ENCODE measurements at places on chromosomes 5 and 9. TPM values are rescaled to one million over a fixed set of nuclear protein-coding genes. Genes with fewer than 3 reads are reported as not detected.

PCDHGA2 gene
- total RNA-seq: 0.26 TPM

TPPP gene
- total RNA-seq: 1.6 TPM

ZNF454 gene
- total RNA-seq: 0.26 TPM

AK3 gene
- total RNA-seq: 59.5 TPM

SOWAHA gene
- total RNA-seq: not detected

XRCC4 gene
- total RNA-seq: 11.3 TPM

GRM6 gene
- not detected for total RNA-seq

TEK gene
- total RNA-seq: 0.26 TPM

LCN15 gene
- not detected for total RNA-seq

ADAMTS13 gene
- 1.0 TPM for total RNA-seq

PCDHGA3 gene
- total RNA-seq: 0.13 TPM

EXOSC2 gene
- 20.0 TPM for total RNA-seq

ANKRA2 gene
- 34.3 TPM for total RNA-seq

C7 gene
- total RNA-seq: not detected

PCDHAC2 gene
- 16.8 TPM for total RNA-seq

PLAC8L1 gene
- 0.53 TPM for total RNA-seq

BTNL3 gene
- not detected for total RNA-seq

LCN2 gene
- total RNA-seq: 48.4 TPM

UBE2D2 gene
- 52.1 TPM for total RNA-seq

FBXL17 gene
- total RNA-seq: 6.6 TPM

PAEP gene
- total RNA-seq: not detected

GAPVD1 gene
- 58.0 TPM for total RNA-seq

ACO1 gene
- total RNA-seq: 11.8 TPM

IFNA13 gene
- total RNA-seq: not detected

PCDHGB6 gene
- 1.5 TPM for total RNA-seq

BAAT gene
- 0.26 TPM for total RNA-seq

CDKN2B-AS1 gene
- total RNA-seq: 0.53 TPM

IFNA21 gene
- total RNA-seq: not detected

NANS gene
- 118 TPM for total RNA-seq

PCDHB16 gene
- total RNA-seq: not detected

PCDHGA10 gene
- total RNA-seq: 2.1 TPM

GPR150 gene
- total RNA-seq: 0.26 TPM

PCDHGB3 gene
- under 0.01 TPM for total RNA-seq

CCDC171 gene
- total RNA-seq: 2.8 TPM

GFI1B gene
- not detected for total RNA-seq

NNT gene
- 29.7 TPM for total RNA-seq

INSL4 gene
- total RNA-seq: not detected

MYMK gene
- total RNA-seq: not detected

HSPB3 gene
- total RNA-seq: not detected

ANAPC2 gene
- 23.2 TPM for total RNA-seq

SLC36A3 gene
- not detected for total RNA-seq

IFNA1 gene
- total RNA-seq: not detected

ALDH1B1 gene
- total RNA-seq: 4.6 TPM

VCAN gene
- total RNA-seq: 7.8 TPM

CDX1 gene
- not detected for total RNA-seq

EFNA5 gene
- 5.9 TPM for total RNA-seq

CXXC5 gene
- total RNA-seq: 6.1 TPM

OR1L6 gene
- total RNA-seq: not detected

SLC12A7 gene
- 14.5 TPM for total RNA-seq

FBP2 gene
- not detected for total RNA-seq

ICE1 gene
- 17.4 TPM for total RNA-seq

PCDHGA8 gene
- total RNA-seq: 0.51 TPM

GAPT gene
- not detected for total RNA-seq

FCN2 gene
- not detected for total RNA-seq

CCDC187 gene
- not detected for total RNA-seq

DBH gene
- total RNA-seq: not detected

MORN5 gene
- not detected for total RNA-seq

PHF24 gene
- total RNA-seq: 0.26 TPM

FOXD4L3 gene
- total RNA-seq: not detected

Measured in bronchial epithelial cell (primary cell).